CD4-positive, alpha-beta T cell treated with Interleukin-15 for 4 hours (primary cell): ENCODE measurements at places on chromosomes 12 and 14.
A peak's percentile ranks its signal among the peaks of the same experiment; 100 is the strongest.

GRCh38 chr12:120116441-120116791 lies at the start of gene RAB35:
Gene RAB35, minus strand, starts transcription at chr12:120116753. Its CDS starts 103 bp downstream, at chr12:120116650.
- no peak for DNase-seq

DNA sequence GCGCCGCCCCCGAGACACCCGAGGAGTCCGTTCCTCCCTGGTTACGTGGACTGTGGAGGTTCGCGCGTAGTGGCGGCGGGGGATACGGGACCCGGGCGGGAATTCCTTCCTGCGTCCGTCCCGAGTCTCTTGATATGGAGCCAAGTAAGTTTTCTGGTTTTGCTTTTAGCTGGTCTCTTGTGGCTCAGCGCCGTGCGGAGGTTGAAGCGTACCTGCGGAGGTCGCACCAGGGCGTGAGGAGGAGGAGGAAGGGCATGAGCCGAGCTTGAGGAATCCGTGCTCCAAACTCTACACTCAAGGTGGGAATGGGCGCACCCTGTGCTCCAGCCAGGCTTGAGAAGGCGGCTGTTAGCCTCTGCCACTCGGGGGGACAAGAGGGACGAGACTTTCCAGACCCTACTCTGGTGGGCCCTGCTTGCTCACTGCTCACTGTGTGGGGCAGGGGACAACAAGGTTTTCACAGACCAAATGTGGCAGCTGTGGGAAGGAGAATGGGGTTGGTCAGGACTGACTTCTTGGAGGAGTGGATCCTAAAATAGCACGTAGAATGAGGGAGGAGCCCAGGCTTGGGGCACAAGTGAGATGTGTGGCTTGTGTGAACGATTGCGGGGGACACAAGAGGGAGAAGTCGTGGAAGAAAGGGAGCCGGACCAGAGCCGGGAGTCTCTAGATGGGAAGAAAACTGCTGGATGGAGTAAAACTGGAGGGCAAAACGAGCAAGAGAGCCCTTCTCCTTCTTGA lies 577 bp downstream of the ATG101 start:
- DNase-seq = no peak

DNA sequence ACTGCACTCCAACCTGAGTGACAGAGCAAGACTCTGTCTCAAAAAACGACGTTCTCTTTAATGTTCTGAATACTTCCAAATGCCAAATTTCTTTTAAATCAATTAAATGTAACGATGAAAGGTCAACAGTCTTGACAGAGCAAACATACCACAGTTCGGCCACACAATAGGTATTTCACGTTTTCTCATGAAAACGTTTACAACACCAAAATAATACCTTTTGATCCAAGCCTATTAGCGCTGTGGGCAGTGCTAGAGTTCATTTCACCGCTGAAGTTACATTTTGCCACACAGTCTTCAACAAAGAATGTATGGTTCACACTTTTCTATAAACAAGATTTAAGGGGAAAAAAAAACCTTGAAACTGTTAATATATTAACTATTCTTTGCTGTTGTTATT lies 122.1 kb downstream of the MED13L start:
- DNase-seq = no peak

GRCh38 chr12:121712461-121713256 lies at the start of gene TMEM120B:
Gene TMEM120B, plus strand, starts transcription at chr12:121712752. Its CDS starts 144 bp downstream, at chr12:121712896.
- DNase-seq = peak; percentile 82

- DNase-seq = no peak
Measured at GRCh38 chr12:129605666-129606065, 298.2 kb downstream of the TMEM132D start.

DNA sequence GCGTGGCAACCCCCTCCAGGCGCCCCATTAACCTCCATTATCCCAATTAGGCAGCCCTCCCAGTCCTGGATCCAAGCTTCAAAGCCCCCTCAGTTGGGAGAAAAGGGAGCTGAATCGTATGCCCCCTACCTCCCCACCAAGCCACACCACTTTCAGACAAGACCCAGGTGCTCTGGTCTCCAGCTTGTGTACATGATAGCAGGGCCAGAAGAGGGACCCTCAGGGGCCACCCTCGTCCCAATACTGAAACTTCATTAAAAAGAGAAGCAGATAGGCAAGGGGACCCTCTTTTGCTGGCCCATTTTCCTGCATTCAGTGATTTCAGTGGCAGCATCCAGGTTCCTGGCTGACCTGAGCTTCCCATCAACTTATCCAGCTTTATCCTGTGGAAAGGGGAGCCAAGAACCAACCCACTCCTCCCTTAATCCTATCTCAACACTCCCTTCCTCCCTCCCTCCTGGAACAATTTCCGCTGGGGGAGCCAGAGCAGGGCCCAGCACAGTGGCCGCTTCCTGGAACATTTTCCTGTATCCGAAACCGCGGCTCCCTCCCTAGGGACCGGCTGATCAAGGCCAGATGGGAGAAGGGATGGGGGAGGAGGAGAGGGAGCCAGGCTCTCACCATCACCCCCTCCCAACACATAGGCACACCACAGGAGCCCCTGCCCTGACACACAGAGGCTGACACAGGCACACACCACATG lies 9.5 kb upstream of the SP7 start:
- DNase-seq = no peak

- DNase-seq = no peak
Measured at GRCh38 chr12:94202245-94203180, 54.1 kb downstream of the PLXNC1 start.

GRCh38 chr14:55807053-55807880 lies 227.3 kb downstream of the KTN1 start:
- peak; percentile 83 for DNase-seq

- DNase-seq = no peak
Measured at GRCh38 chr12:62794218-62794583, 140.7 kb downstream of the PPM1H start.

DNA sequence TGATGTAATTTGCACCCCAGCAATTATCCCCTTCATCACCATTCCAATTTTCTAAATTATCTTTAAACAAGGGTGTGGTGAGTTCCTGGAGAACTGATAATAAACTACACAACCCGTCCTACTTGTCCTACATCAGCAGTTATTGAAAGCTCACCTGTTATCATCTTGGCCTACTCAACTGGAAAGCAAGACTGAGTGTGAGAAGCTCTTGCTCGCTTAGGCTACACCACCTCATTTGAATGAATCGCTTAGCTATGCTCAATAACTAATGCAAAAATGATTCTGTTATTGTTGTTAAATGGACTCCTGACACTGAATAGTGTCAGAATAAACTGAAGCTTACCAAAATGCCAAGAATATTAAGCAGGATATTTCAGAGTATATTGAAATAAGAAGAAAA lies 115.4 kb upstream of the BTG1 start:
- DNase-seq = no peak

- no peak for DNase-seq
Measured at GRCh38 chr12:70482764-70483163, 116.7 kb downstream of the KCNMB4 start.

GRCh38 chr12:104736307-104736706 lies 221.8 kb downstream of the SLC41A2 start:
- no peak for DNase-seq

DNA sequence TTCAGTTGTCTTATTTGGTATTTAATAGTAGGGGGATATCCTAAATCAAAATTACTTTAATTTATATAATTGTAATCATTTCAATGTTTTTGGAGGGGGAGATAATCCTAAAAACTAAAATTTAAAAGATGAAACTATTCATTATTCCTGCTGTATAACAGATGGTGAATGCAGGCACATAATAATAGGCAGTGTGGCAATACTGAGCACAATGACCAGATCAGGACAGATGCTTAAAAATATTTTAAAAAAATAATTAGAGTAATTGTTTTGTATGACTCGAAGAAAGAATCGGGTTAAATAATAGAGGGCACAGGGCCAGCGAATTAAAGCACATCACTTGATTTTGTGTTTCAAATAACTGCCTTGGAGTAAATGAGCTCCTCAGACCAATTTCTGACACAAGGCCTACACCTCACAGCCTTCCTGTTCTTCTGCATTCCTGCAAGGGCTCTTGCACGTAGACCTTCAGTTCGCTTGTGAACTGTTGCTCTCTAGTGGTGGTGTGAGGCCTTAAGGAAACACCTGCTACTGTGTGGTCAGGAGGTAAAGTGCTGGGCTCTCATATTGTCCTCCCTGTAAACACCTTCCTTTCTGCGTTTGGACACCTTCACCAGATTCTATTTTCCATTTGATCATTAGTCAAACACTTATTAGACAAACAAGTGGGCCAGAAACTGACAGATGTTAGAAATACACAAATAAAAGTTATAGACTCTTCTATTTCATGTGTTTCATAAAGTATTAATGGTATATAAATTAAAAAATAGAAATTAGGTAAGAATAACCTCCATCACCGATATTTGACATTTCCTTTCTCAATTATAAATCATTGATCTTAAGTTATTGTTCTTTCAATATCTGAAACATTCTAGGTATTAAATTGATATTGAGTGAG lies 29.3 kb upstream of the KLRF1 start:
- peak; percentile 80 for DNase-seq

- no peak for DNase-seq
Measured at GRCh38 chr12:3550839-3551238, 59.8 kb downstream of the PRMT8 start.

DNA sequence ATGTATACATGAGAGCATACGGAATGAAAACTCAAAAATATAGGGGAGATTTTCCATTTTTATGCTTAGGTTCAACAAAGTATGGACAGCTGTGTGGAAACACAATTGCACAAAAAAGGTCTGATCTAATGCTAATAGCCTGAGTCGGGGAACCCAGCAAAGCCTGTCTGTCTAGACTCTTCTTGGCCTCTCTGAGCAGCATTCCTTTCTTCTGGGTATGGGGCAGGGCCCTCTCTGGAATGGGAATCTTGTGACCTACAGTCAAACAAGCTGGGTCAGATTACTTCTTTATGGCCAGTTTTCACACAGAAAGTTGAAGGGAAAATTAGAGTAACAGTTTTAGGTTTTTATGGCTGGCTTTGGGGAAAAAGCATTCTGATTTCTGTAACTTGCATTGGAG lies 534.0 kb upstream of the LMO3 start:
- no peak for DNase-seq

DNA sequence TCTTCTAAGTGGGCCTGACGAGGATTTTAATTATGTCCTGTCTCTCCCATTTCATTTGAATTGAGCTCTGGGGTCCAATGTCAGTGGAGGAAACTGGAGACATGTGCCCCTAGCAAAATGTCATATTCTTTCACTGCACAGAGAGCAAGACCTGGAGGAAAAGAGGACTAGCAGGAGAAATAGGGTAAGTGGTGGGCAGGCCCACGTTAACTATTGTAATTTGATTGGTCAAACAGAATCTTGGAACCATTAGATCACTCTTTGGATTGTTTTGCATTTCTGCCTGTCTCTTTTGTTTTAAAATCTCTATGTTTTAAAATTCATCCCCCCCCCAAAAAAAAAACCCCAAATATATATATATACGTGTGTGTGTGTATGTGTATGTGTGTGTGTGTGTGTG lies 113.9 kb upstream of the PELI2 start:
- DNase-seq = no peak

GRCh38 chr12:49553512-49554088 lies 14.3 kb downstream of the MCRS1 start:
- DNase-seq = peak; percentile 54

- DNase-seq = no peak
Measured at GRCh38 chr12:120998435-120998834, 17.9 kb downstream of the C12orf43 start.

- DNase-seq = no peak
Measured at GRCh38 chr12:69985656-69986055, 160.6 kb downstream of the MYRFL start.

- no peak for DNase-seq
Measured at GRCh38 chr14:65558363-65558762, 145.8 kb downstream of the FUT8 start.

DNA sequence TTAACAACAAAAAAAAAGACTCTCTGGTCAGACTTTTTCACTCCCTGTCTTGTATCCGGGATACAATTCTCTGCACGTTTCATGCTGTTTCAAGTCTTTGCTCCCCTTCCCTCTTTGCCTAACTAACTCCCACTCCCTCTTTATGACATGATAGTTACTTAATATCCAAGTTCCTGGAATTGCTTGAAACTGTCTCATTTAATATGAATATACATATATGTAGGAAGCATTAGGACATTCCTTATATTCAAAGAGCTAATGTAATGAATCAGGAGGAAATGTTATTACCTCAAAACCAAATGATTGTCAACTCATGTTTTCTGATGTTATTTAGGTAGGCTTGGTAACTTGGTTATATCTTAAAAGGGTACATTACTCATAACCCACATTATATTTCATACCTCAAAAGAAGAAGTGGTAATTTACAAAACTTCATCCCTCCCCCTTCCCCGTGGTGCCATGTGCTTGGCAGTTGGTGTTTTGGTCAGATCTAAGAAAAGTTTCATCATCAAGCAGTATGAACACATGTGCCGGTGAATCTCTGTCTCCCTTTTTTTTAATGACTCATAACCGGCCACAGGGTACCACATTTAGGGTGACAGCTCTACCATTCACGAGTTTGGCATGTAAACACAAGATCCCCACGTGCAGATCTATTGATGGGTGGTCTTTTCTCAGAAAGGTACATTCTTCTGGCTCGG lies 56.5 kb downstream of the HCAR2 start:
- peak; percentile 50 for DNase-seq

DNA sequence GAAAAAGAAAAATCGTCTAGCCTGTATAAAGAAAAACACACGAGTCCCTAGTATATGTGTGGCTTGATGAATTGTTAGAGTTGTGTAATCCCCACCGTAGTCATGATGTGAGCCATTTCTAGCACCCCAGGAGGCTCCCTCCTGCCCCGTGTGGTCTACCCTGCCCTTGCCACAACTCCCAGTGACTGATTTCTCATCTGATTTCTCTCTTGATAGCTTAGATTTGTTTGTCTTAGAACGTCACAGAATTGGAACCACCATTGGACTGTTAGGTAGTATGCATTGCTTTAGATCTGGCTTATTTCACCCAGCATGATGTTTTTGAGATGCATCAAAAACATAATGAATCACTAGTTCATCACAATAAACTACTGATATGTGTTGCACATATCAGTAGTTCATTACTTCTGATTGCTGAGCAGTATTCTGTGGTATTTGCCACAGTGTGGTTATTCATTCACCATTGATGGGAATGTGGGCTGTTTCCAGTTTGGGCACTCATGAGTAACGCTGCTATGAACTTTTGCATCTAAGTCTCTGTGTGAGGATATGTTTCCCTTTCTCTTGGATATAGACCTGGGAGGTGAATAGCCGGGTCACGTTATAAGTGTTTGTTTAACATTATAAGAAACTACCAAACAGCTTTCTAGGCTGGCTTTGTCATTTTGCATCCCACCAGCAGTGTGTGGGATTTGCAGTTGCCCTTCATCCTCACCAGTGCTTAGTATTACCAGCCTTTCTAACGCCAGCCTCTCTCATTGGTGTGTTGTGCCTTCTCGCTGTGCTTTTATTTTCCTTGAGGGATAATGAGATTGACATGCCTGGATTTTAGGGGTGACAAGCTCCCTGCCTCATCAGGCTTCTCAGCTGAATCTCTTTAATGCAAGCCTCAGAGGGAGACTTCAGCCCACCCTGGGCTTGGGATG lies 31.9 kb upstream of the NCOR2 start:
- no peak for DNase-seq

- DNase-seq = no peak
Measured at GRCh38 chr14:77314539-77315457, 5.9 kb downstream of the POMT2 start.
